ENCODE measurements at places on chromosomes 7 and 10.

DNA sequence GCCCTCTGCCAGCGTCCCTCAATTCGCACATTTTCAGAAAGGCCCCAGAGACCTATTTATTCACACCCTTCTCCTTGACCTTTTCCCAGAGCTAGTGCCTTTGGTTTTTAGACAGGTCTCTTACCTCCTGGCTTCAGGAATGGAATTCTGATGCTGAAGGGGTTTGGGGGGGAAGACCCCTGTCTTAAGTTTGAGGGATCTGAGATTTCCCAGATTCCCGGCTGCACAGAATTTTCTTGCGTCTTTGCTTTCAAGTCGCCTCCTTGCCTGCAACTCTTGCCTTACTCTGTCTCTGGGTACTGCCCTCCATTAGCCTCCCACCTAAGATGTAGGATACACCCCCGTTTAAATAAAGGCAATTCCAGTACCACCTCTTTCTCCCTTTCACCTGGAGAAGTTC is 1.9 kb downstream of the GATA3 start:
- no peak for DNase-seq

GRCh38 chr10:110540031-110540430 is 27.5 kb upstream of the SMC3 start:
- no peak for DNase-seq

DNA sequence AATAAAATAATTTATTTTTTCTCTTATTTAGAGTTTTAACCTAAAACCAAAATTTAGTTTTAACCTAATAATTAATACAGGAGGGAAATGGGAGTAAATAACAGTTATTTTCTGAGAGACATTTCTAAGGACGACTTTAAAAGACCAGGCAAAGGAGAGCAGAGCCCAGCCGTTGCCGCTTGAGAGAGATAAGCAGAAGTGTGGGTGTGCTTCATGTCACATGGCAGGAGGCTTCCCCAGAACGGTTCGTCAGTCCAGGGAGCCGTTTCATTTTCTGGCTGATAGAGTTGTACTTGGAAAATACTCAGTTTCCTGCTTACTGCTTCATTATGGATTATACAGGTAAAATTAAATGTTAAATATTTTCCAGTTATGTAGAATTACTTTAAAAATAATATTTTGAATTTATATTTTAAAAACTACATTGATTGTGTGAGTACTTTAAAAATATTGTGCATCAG is 61.4 kb downstream of the ST7 start:
- DNase-seq, result peak; percentile 28

GRCh38 chr10:16852624-16853023 is 35.4 kb upstream of the RSU1 start:
- DNase-seq, result no peak

DNA sequence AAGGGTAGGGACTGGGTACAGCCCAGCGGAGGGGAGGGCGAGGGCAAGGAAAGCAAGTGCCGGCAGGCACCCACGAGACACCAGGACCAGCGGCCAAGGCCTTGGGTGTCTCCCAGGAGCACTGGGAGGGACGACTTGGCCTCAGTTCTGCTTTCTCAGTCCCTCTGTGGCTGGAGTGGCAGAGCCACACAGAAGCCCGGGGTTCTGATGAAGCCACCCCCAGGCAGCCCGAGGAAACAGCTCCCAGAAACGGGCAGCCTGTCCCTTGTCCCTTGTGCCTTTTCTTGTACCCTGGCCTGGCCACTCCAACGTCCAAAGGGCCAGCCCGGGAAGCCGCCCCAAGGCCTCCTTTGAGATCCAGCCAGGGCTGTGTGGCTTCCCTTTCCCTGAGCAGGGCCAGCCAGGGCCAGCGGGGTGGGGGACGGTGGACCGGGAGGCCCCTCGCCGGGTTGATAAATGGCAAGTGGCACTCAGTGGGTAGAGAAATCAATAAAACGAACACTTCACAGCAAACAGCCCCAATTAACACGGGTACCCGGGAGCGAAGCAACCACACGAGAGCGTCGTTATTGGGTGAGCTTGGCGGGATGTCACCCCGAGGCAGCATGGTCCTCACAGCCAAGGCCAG is 69.8 kb upstream of the GNA12 start:
- DNase-seq, result no peak

GRCh38 chr7:117072620-117073118 is 119.4 kb downstream of the ST7 start:
- no peak for DNase-seq

- peak; percentile 54 for DNase-seq
Measured at GRCh38 chr7:2886900-2887299, 42.8 kb upstream of the GNA12 start.

GRCh38 chr7:137531671-137532070 is 188.1 kb upstream of the PTN start:
- no peak for DNase-seq

GRCh38 chr7:726854-727103 is 280 bp downstream of the DNAAF5 start:
- no peak for DNase-seq

DNA sequence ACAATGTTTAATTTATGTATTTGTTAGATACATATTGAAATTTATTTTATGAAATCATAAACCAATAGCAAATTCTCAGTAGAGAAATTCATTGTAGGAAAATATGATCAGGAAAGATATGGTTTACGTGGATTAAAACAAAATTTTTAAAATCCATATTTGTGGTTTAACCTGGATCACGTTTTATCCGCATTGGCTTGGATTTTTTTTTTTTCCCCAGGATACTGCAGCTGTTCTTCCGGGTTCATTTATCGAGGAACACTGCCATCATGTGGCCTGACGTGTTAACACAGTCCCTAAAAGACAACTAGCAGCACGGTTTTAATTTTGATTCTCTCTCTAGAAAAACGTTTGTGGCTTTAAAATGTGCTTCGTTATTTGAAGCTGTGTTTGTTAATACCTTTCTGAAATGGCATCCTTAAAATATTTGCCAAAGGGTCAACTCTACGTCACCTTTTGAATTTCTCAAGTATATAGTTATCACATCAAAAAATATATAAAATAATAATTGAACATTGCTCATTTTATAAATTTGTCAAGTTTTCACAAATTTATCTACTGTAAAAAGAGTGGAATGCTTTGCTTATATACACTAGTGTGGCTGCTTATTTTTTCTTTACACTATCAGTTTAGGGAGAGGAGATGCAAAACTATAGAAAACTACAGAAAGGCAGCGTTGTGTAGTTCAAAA is 8.7 kb upstream of the ASB4 start:
- DNase-seq, result peak; percentile 48

DNA sequence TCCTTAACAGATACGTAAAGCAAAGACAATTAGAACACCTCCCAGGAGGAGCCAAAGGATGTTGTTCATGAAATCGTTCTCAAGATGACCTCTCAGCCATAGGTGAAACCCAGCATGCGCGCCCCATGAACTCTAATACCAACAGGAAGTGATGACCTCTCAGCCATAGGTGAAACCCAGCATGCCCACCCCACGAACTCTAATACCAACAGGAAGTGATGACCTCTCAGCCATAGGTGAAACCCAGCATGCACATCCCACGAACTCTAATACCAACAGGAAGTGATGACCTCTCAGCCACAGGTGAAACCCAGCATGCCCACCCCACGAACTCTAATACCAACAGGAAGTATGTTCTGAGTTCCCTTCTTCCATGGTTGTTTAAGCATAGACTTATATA is 205.2 kb upstream of the ADARB2 start:
- DNase-seq, result no peak

- no peak for DNase-seq
Measured at GRCh38 chr7:105703207-105703930, 122.1 kb upstream of the EFCAB10 start.

- no peak for DNase-seq
Measured at GRCh38 chr7:38757931-38758330, 126.8 kb upstream of the AMPH start.

GRCh38 chr10:46225597-46225996 is 61.2 kb upstream of the ANTXRL start:
- no peak for DNase-seq

DNA sequence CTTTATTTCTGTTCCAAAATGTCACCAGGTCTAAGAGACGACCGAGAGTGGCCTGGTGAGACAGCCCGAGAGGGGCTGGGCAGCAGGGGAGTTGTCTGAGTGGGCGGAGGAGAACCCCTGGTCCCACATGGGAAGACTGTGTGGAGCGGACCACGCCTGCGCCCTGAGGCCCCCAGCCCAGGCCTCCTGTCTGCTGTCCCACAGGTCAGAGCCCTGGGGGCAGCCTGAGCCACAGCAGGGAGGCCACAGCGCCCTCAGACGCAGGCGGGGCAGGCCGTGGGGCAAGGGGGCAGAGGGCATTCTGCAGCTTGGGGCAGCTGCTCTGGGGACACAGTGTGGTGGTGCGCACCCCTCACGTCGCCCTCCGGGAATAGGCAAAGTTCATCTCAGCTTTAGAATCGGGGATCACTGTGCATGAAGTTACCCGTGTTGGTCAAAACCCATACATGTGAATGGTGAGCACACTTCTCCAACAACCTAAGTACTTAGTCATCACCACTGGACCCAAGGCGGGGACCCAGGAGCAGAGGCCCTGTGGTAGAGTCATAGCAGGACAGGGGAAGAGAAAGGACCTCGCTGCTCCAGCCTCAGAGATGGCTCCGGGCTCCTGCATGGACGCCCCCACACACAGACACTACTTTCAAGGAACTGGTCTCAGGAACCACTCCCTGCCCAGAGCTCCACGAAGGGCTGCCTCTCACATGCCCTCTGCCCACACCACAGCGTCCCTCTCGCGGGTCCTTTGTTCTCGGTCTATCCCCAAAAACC is 214.7 kb downstream of the ELFN1 start:
- DNase-seq, result no peak

- no peak for DNase-seq
Measured at GRCh38 chr10:13990946-13991345, 339.8 kb downstream of the FRMD4A start.

DNA sequence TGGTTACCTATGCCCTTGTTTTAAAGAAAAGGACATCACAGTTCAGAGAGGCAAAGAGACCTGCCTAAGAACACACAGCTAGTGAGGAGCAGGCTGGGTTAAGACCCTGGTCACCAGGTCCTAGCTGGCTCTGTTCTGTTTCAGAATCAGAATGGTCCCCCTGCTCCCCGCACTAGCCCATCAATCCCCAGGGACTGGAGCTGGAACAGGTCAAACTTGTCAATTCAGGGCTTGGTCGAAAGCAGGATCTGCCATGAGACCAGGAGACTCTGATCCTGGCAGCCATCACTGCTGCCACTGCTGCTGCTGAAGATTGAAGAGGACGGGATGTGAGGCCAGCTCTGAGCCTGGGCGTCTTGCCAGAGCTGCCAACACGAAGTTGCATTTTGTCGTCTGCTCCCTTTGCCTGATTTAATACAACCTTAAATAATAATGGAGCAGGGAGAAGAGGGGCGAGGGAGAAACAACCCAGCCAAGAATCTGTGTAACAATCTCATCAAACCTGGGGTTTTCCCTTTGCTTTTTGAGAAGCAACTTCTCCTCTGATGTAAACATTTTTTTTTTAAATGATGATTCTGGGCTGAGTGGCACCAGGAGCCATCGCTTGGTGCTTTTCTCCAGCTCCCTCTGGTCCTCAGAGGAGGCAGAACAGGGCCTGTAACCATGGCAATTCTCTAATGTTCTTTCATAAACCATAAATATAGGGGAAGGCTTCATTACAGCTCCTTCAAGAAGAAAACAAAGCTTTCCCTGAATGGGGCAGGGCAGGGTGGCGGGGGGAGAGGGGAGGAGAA is 119.0 kb upstream of the SORCS3 start:
- no peak for DNase-seq

DNA sequence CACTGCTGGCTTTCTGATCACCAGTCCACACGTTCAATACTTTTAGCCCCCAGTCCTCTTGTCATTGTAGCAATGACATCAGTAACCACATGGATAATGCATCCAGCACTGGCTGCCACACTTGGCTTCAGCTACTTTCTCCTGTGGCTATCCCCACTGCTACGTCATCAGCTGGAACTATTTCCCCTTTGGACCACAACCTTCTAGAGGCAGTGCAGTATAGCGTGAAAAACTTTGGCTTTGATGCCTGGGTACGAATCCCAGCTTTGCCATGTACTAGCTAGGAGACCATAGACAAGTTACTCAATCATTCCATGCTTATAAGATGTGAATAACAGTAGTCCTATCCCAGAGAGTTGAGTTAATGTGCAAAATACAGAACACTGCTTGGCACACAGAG is 63.2 kb downstream of the CCDC3 start:
- no peak for DNase-seq

DNA sequence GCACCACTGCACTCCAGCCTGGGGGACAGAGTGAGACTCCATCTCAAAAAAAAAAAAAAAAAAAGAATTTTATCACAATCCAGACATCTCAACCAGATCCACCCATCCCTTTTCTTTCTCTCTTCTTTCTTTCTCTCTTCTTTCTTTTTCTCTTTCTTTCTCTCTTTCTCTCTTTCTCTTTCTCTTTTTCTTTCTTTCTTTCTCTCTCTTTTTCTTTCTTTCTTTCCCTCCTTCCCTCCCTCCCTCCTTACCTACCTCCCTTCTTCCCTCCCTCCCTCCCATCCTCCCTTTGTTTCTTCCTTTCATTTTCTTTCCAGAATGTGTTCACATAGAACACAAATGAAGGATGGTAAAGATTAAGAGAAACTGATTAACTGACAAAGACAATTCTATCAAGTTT is 18.1 kb upstream of the HOXA13 start:
- DNase-seq, result no peak

- DNase-seq, result no peak
Measured at GRCh38 chr7:106465704-106466468, 181.1 kb upstream of the NAMPT start.

DNA sequence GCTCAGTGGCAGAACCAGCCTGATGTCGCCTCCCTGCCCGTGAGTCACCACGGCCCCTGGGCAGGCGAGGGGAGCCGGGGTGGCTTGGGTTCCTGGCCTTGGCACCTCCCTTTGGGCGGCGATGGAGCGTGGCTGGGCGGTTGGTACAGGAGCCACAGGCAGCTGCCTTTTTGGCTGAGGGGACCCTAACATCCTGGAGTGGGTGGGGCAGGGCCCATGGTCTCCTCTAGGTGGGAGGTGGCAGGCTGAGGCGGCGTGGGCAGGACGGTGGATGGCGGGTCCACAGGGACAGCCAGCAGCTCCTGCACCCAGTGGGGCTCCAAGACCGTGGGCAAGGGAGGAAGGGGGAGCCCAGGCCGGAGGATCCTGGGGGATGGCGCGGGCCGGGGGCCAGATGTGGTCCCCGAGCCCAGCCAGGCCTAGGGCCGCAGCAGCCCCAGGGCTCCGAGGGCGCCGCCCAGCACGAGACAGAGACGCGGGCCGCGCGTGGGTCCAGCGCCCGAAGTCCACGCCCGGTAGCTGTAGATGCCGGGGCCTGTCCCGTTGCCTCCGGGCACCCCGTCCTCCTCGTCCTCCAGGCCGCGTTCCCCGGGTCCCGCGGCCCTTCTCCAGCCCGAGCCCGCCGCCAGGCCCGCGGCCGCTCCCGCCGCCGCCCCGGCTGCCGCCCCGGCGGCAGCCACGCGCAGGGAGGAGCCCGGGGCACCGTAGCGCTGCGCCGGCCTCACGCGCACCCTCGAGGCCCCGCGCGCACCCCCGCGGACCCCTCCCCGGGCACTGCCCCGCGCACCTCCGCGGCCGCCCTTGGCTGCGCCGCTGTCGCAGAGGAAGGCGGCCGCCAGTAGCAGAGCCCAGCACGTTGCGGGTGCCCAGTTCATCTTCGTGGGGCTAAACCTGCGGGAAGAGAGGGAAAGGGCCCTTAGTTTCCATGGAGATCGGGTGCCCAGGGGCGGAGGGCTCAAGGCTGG is 1.3 kb downstream of the SPRN start:
- DNase-seq, result no peak

- DNase-seq, result no peak
Measured at GRCh38 chr10:43043773-43044447, 33.0 kb upstream of the RET start.

All from stimulated activated CD4-positive, alpha-beta T cell treated with anti-CD3 and anti-CD28 coated beads, Interleukin-2, amount 100 ng/mL, for 24 hours (primary cell).